ENCODE measurements at places on chromosomes 4 and X.

GRCh38 chrX:41108007-41108406 is 22.8 kb downstream of the USP9X start:
- no peak for DNase-seq

- DNase-seq = no peak
Measured at GRCh38 chr4:165461159-165461821, 82.5 kb downstream of the CPE start.

GRCh38 chr4:5996641-5997040 is 21.6 kb downstream of the C4orf50 start:
- no peak for DNase-seq

DNA sequence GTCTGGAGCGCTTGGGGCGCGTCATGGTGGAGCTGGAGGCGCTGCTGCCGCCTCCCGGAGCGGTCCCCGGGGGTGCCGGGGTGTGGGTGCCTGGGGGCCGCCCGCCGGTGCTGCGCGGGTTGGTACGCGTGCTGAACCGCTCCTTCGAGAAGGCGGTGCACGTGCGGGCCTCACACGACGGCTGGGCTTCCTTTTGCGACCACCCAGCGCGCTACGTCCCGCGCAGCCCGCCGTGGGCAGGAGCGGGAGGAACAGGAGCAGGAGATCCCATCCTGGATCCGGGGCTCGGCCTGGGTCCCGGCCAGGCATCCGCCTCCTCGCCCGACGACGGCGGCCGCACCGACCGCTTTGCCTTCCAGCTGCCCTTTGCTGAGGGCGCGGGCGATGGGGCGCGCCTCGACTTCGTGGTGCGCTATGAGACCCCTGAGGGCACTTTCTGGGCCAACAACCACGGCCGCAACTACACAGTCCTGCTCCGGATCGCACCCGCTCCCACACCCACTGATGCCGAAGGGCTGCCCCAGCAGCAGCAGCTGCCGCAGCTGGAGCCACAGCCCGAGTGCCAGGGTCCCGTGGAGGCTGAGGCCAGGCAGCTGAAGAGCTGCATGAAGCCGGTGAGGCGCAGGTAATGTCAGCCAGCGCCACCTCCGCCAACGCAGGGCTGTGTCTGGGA is 792 bp downstream of the PPP1R3F start:
- DNase-seq = no peak

GRCh38 chr4:1686440-1687036 is 2.4 kb upstream of the FAM53A start:
- no peak for DNase-seq

- DNase-seq = no peak
Measured at GRCh38 chr4:172578712-172579111, 589.9 kb upstream of the GALNT7 start.

DNA sequence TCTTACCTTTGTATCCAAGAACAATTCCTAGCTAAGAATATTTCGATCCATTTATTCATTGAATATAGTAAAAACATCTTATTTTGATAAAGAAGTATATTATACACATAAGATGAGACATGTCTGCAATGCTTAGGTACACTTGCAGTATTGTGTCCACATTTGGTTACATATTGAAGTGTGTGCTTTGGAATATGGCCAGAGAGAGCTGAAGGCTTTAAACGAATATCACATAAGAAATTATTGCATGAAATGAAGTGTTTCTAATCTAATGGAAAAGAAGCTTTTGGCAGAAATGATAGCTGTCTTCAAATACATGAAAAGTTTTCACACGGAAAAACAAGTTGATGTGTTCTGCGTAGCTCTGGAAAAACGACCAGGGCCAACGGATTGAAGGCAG is 516.1 kb upstream of the ZFP42 start:
- DNase-seq = no peak

GRCh38 chr4:54065282-54066087 is 1.1 kb upstream of the CHIC2 start:
- no peak for DNase-seq

GRCh38 chrX:68204521-68205038 is 228.7 kb downstream of the OPHN1 start:
- DNase-seq = no peak

DNA sequence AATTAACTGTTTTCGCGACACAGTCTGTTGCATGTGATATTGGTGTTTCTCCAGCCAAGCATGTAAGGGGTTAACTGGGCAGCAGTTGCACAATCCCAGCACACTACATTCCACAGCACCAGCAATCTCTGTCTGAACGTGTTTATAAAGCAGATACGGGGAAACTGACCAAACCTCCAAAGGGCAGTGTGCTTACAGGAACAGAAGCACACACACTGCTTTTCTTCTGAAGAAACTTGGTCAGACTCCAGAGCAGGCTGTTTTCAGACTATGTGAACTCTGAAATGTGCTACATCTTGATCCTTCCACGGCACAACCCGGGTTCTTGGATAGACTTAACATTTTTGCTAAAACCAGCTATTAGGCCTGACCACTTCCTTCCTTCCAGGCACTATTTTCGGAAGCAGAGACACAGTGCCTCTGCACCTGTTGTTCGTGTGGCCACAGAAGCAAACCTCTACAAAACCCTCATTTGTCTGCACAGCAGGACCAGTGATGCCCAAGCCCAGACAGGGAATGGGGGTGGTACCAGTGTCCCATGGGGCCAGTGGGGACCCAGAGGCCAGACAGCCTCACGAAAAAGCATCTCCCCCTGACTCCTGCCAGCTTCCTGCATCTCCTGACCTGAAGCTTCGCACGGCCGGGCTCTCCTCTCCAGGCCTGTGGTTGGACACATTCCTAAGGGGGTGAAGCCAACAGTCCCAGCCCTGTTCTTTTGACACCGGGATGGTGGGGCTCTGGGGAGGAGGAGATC is 90.1 kb downstream of the IRF2 start:
- DNase-seq = no peak

- no peak for DNase-seq
Measured at GRCh38 chrX:136214551-136214950, 36.6 kb downstream of the MAP7D3 start.

GRCh38 chr4:101724093-101724492 is 66.4 kb upstream of the BANK1 start:
- DNase-seq = no peak

DNA sequence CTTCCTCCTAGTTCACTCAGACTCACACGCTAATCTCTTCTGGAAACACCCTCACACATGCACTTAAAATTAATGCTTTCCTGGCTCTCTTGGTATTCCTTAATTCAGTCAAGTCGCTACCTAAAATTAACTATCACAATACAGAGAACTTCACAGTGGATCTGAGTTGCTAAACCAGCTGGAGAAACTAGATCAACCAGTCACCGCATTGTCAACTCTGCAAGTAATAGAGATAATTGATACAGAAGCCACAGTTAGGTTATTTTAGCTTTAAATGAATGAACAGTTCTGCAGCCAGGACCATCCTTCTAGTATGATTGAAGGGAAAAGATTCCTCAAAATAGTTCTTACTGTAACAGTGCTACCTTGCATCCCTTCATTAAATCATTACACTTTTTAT is 6.0 kb upstream of the TBC1D9 start:
- DNase-seq = no peak

- DNase-seq = no peak
Measured at GRCh38 chr4:118775405-118775804, 60.5 kb downstream of the SEC24D start.

DNA sequence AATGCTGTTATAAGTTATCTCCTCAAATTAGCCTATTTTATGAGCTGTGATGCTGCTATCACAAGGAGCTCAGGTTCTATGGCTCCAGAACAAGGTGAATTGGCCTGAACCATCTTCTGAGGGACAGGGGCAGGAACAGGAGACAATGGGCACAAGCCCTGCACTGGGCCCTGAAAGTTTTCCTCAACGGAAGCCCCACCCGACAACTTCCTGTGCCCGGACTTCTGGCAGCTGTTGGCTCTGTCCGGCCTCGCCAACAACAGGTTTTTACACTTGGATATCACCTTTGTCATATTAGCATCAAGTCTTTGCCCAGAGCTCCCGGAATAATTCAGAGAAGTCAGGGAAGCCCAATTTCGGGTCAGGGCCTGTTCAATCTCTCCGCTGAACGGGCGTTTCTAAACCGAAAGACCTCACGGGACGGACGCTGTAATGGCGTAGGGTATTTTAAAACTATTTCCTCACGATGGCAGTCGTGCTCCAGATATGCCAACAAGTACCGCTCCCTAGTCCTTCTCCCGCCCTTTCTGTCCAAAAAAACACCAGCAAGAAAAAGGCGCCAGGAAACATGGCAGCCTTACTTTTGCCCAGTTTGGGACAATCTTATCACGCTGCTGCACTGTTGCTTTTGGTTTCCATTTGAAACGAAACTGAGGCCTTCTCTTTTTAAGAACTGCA is 201.0 kb upstream of the STK26 start:
- DNase-seq = no peak

DNA sequence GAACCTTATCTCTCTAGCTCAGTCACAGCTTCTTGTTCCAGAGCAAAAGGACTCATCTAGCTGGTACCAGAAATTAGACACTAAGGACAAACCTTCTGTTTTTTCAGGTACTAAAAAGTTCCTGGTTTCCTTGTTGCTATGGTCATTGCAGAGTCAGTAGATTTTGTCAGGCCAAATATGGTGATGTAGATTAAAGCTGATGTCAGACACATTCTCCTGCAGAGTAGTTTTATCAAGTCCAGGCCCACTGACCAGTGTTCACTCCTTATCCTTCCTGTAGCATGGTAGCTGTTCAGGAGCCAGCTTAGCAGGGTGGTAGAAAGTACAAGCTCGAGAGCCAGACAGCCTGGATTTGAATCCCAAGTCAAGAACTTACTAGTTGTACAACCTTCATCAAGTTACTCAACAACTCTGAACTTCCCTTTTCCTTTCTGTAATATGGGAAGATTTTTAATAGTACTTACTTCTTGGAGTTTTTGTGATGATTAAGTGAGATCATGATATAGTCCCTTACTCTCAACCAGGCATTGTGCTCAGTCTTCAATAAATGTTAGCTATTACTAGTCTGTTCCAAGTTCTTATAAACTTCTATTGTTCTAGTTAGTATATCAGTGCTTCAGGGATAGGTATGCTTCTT is 17.9 kb downstream of the OCRL start:
- DNase-seq = no peak

DNA sequence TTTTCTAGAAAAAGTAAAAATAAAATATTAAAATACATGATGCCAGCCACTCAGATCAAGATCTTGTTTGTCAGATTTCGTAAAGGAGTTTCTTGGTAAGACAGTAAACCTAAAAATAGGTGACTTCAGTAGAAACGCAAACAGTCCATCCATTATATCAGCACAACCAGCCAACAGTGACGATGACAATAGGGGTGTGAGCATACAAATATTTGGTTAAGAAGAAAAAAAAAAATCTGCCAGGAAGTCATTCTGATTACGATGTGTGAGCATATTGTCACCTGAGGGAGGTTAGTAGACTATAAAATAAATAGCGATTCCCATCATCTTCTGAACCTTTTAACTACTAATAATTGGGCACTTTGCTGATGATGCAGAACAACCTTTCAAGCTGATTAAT is 37.6 kb downstream of the SLC7A11 start:
- DNase-seq = no peak

DNA sequence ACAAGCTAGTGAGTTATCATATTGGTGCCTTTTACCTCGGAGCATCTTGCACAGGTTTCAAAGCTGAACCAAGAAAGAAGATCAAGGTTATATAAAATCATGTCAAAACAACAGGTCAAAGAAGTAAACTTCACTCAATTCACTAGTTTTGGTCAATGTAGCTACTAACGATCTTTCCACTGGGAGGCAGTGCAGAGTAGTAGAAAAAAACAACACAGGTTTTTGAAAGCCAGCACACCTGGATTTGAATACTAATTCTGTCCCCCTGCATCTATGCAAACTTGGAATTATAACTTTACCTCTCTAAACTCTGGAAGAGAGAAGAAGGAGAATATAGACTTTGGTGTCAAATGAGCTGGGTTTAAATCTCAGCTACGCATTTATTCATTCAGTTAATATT is 266.1 kb downstream of the GRIA3 start:
- DNase-seq = no peak

DNA sequence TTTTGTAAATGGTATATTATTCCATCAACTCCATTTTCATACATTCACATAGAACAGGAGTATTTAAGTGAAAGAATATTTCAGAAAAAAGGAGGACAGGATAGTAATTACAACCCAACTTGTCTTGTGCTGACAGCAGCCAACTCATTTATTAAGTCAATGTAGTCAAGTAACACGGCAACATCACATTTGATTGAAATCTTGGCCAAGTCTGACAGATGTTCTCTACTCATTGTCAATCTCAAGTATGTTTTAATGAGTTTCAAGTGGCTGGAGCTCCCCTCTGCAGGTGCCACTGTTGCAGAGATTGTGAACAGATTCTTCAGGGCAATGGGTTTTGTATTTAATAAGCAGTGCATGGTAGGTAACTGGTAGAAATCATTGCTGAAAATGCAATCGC is 332.5 kb downstream of the C4orf33 start:
- DNase-seq = peak; percentile 19
